GM06990 (cell line): ENCODE measurements at places on chromosomes 1 and 21.

GRCh38 chr1:224223819-224224714 is 41.0 kb downstream of the DEGS1 start:
- no peak for DNase-seq

GRCh38 chr1:81738875-81739274 is 61.9 kb upstream of the ADGRL2 start:
- DNase-seq: no peak

DNA sequence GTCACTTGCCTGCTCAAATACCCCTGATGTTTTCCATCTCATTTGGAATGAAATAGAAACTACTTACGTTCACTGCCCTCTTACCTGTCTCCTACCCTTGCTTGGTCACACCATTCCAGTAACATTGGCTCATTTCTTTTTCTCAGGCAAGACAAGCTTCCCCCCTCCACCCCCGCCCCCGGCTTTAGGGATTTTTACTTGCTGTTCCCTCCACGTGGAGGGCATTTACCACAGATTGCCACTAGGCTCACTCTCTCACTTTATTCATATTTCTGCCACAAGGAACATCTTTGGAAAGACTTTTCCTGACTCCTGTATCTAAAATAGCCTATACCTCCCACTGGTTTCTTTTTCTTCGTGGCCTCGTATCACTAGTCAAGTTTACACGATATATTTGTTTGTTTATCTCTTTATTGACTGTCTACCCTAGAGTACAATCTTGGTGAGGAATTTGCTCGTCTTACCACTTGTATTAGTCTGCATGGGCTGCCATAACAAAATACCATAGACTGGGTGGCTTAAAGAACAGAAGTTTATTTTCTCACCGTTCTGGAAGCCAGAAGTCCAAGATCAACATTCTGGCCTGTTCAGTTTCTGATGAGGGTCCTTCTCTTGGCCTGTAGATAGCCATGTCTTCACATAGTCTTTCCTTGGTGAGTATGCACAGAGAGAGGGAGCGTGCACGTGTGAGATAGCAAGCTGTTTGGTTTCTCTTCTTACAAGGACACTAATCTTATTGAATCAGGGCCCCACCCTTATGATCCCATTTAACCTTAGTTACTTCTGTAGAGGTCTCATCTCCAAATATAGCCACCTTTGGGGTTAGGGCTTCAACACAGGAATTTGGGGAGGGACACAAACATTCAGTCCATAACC is 126.2 kb downstream of the NRDC start:
- DNase-seq: no peak

DNA sequence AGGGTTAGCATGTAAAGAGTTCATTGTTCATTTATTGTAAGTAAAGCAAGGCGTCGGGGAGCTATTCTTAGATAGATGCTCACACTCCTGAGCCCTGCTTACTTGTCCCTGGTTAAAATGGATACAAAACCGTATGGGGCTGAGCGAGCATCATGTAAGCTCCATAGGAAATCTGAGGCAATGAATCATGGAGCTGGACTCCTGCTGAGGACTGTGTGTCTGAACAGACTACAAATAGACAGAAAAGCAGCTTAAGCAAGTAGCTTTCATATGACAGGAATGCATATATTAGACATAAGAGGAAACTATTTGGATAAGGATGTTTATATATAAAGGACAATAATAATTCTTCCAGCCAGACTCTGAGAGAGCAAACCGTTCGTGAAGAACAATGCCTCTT is 604.9 kb upstream of the PTBP2 start:
- DNase-seq: no peak

- no peak for DNase-seq
These were observed 147.5 kb upstream of the EDN2 start for GRCh38 chr1:41631971-41632370.

GRCh38 chr1:58895559-58896145 is 111.8 kb upstream of the JUN start:
- no peak for DNase-seq

- no peak for DNase-seq
These were observed 42.0 kb upstream of the ADAMTS1 start for GRCh38 chr21:26887251-26887650.

DNA sequence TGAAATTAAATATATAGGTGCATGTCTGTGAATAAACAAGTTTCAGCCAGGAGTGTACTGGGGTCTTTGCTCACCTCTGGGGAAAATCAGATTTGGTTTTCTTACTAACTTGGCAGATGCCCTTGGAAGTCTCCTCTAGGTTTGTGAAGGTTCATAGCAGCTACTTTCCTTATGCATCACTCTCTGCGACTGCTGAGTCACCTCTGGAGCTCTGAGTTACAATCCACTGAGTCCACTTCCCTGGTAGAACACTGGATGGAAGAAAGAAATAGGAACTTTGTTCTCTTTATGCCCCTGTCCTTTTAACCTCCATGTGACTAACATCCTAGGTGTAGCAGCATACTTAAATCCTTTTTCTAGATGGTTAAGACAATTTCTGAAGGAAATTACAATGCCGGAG is 4.4 kb upstream of the FASLG start:
- DNase-seq: no peak

DNA sequence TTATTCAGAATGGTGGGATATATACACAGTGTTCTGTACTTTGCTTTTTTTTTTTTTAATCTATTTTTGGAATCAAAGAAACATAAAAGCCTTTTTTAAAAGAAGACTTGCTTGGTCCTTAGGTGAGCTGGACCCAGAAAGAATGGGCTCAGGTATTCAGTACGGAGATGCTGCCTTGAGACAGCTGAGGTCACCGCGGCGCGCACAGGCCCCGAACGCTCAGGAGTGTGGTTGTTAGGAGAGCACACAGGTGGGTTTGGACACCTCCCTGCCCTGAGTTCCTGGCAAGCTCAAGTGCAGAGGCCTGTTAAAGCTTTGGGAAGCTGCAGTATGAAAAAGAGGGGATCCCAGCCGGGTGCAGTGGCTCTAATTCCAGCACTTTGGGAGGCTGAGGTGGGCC is 31.8 kb downstream of the RAB4A start:
- DNase-seq: no peak

DNA sequence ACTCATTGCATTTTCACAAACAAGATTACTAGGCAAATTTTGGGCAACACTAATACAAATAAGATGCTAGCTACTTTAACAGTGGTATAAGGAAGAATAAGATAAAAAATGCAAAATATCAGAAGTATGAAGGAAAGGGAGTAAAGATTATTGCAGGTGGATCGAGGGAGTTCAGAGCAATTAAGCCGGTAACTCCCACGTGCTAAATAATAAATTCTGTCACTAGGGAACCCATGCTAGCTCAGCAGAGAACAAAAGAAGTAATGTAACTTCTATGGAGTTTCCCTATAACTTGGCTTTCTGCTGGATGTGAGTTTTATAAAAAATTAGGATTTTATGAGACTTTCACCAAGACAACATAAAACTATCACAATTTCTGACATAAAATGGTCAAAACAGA is 470.5 kb upstream of the RGS18 start:
- DNase-seq: no peak

- no peak for DNase-seq
These were observed 172.4 kb downstream of the NFIA start for GRCh38 chr1:61254634-61255357.

DNA sequence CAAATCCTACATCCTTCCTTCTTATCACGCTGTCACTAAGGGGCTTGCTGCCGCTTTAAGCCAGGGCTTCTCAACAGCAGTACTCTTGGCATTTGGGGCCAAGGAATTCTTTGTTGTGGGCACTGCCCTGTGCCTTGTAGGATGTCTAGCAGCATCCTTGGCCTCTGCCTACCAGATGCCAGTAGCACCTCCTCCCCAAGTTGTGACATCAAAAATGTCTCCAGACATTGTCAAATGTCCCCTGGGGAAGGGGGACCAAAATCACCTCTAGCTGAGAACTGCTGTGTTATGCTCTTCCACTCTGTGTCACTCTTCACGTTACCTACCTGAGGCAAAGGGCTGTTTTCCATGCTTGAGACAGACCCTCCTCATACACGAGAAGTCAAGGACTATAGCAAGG is 400.3 kb upstream of the POU3F1 start:
- no peak for DNase-seq

DNA sequence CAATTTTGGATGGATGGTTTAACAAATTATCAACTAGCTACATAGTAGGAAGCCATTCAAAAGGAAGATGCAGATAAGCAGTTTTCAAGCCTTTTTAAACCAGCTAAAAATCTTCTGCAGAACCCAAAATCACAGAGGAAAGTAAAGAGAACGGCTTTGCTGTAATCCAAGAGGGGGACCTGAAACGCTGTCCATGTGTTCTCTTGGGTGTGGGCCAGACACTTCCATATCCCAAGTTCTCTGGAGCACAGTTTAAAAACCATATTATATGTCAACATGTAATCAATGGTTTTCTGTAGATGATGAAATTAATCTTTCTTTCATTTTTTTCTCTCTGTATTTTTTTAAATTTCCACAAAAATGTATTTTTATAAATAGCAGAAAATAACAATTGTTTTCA is 90.5 kb downstream of the SELENOF start:
- DNase-seq: no peak

GRCh38 chr1:81477710-81478109 is 323.0 kb upstream of the ADGRL2 start:
- DNase-seq: no peak

DNA sequence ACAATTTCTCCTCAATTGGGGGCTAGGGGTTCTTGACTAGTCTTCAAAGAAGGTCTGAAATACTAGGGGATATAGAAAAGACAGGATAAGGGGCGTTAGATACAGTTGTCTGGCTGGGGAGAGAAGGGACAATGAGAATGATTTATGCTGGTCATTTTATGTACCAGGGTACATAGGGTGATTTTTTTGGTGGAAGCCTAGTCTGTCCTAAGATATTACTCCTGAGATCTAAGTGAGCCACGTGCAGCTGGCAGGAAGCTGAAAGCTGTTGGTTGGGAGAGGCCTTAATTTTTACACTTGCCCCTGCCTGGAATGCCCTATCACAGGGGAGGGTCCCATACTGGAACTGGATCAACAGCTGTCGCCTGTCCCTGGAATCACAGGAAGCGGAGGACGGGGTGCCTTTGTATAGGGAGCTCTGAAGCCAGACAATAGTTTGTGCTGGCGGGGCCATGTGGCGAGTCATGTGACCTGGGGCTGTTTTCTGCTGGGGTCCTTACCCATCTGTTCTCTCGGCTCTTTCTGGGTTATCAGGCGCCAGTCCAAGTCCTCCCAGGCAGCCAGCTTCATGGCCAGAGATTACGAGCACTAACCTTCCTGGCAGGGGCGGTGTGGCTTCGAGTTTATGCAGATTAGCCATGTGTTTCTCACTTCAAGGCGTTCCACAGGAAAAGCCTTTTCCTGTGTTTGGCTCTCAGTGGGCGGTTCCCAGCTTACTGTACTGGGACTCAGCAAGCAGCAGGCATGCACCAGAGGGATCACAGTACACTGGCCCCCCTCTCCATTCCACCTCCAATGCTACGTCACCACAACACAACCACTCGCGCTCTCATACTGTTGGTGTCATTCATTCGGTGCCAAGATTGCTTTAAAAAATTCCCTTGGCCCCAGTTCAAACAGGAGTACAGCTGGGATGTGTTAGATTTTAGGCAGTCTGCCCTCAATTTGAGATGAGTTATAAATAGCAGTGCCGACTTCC is 27.5 kb downstream of the ARID1A start:
- no peak for DNase-seq

- no peak for DNase-seq
These were observed 3.6 kb upstream of the SPSB1 start for GRCh38 chr1:9289090-9289534.

- no peak for DNase-seq
These were observed 159.9 kb upstream of the L1TD1 start for GRCh38 chr1:62034790-62035189.

DNA sequence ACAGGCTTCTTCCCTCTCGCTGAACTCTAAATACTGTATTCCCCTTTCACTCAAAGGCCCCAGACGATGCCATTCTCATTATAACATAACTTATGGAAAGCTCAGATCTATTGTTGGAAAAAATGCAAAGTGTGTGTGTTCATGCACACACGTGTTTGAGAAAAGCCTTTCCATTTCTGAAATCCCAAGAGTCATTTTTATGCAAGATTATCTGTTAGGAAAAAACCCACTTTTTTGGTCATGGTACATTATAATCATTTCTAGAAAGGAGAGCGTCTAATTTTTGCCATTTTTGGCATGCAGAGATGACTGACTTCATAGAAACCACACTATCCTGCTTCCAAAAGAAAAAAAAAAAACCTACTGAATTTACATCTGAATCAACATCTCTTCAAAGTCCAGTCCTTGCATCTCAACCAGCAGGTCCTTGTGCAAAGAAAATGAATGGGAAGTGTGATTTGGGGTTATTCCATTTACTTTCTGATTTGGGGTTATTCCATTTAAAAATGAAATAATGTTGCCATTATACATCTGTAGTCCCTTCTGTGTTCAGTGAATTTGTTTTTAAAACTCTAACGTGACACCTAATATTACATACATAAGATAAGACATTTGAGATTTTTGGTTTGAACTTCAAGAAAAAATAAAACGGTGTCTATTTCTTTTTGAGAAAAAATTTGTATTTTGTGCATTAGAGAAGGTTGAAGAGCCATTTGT is 150.3 kb downstream of the DHRS3 start:
- DNase-seq: no peak

GRCh38 chr1:78465143-78465542 is 25.6 kb upstream of the PTGFR start:
- no peak for DNase-seq

- DNase-seq: no peak
These were observed 115.3 kb downstream of the COLGALT2 start for GRCh38 chr1:183922197-183922596.
